ENCODE measurements at places on chromosomes 12 and 14.

DNA sequence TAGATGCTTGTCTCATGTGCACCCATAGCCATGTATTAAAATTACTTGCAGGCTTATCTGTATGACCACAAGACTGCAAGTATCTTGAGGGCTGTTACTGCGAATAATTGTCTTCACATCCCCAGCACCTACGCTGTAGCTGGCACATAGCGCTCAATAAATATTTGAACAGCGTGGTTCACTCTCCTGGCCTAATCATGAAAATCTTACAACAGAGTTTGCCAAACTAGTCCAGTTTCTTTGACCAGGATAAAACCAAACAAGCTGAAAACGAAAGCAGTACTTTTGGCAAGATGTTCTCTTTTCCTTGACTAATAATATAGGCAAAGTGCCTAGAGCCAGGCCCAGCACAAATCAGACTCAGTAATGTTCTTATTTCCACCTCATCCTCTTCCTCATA is 106.7 kb downstream of the RPS29 start:
- no peak for DNase-seq

DNA sequence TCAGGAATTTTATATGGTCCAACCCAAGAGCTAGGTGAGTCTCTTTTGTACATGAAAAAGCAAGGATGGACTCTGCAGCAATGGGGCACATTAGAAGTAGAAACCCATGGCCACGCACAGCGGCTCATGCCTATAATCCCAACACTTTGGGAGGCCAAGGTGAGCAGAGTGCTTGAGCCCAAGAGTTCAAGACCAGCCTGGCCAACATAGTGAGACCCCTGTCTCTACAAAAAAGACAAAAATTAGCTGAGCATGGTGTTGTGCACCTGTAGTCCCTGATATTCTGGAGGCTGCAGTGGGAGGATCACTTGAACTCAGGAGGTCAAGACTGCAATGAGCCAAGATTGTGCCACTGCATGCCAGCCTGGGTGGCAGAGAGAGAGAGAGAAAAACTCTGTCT is 128.7 kb upstream of the PLEKHA5 start:
- no peak for DNase-seq

- DNase-seq = peak; percentile 64
These were observed 152.3 kb upstream of the C14orf180 start for GRCh38 chr14:104427131-104427851.

DNA sequence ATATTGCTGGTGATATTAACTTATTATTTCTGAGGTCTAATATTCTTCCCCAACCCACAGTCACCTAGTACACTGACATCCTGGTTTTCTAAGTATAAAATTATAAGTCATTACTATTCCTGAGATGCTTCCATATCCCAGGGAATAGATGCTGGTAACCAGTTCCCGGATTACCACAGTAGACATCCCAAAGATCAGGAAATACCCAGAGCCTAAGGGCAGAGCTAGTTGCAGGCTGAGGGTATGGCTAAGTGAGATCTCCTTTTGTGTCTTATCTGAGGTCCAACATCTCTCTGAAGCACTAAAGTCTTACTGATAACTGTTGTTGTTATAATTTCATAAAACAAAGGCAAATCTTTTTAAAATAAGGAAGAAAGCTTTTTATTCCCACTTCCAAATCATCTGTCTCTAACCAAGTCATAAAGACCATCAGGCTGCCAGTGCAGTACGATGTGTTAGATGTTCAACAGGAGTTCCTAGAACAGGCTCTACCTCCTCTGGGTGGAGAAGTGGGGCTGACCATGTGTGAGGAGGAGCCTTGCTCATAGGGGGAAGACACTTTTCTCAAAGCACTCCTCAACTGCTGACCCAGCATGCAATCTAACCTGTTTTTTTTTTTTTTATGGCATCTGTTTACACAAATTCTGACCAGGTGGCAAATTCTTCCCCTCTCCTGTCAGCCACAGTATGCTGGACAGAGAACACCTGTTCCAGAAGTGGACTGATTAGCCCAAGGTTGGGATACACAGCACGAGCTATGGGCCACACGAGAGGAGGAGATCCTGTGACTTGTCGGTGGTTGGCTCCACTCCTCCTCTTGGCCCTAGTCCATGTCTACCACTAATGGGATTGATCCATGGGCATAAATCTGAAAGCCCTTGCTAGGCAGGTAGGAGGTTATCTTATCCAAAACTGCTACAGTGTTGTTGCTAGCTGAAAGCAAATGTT is 16.1 kb upstream of the GRIP1 start:
- DNase-seq = no peak

GRCh38 chr14:30596935-30597334 is 25.2 kb upstream of the SCFD1 start:
- DNase-seq = no peak

DNA sequence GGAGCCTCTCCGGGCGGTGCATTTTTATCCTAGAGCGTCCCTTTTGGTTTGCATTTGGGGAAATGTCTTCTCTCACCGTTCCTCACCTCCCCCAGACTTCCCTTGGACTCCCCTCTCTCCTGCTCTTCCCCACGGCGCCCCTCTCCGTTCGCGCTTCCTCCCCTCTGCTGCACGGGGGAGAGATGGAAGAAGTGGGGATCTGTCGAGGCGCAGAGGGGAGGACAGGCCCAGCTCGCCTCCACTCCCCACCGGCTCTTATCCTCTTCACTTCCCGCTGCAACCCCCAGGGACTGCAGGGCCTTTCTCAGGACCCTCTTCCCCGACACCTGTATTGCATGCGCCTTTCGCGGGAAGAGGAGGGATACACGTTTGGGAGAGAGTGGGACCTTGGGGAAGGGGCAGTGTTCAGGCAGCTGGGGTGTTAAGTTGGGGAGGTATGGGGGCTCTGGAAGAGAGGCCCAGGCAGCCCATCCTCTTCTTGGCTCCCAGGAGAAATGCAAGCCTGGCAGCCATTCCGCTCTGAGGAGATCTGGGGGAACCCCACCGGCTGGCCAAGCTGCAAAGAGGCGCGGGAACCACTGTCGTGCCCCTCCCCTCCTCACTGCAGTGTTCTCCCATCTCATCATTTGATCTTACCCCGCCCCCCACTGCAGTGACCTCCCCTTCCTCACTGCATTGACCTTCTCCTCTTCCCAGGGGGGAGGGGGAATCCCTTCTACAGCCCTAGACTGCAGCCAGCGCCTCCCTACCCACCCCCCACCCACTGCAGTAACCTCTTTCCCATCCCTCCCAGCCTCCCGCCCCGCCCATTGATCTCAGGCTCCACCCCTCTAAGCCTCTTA is 788 bp downstream of the ENO2 start:
- DNase-seq = no peak

DNA sequence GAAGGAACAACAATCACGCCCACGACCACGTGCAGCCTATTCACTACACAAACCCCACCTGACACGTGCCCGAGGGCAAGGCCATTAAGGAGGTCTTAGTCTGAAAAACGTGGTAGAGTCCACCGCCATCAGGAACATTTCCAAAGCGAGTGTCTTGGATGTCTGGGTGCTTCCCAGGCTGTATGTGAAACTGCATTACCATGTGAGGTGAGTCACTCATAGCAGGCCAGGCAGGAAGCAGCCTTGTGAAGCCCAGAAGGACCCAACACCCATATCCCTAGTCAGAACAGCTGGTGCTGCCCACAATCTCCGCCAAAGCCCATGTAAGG is 3.3 kb upstream of the KRT79 start:
- DNase-seq = no peak

GRCh38 chr12:109767991-109768900 is 54.6 kb downstream of the FAM222A start:
- DNase-seq = peak; percentile 66

- DNase-seq = peak; percentile 94
These were observed at the start of gene LRIG3 for GRCh38 chr12:58920102-58920960. Gene LRIG3, minus strand, starts transcription at chr12:58920504. Its CDS starts 269 bp downstream, at chr12:58920235.

- no peak for DNase-seq
These were observed 72.9 kb downstream of the DENND5B start for GRCh38 chr12:31517994-31518393.

- peak; percentile 61 for DNase-seq
These were observed 57.4 kb downstream of the FAM222A start for GRCh38 chr12:109770861-109771670.

- DNase-seq = no peak
These were observed 202.3 kb downstream of the KITLG start for GRCh38 chr12:88377973-88378372.

DNA sequence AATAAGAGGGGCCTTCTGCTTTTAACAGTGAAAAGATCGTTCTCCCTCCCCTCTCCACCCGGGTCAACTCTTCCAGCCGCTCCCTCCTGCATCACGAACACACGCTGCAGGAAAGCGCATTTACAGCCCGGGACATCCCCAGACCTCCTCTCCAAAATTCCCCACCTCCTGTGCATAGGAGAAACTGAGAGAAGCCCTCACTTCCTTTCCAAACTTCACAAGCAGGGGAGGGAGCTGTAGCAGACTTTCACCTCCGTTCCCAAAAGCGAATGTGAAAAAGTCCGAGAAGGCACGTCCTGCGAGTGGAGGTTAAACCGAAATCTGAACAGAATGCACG is 513 bp downstream of the BCAT1 start:
- no peak for DNase-seq

- no peak for DNase-seq
These were observed 42.9 kb downstream of the BRAP start for GRCh38 chr12:111642681-111643426.

GRCh38 chr14:72625689-72626088 is 268.2 kb downstream of the DPF3 start:
- DNase-seq = no peak

DNA sequence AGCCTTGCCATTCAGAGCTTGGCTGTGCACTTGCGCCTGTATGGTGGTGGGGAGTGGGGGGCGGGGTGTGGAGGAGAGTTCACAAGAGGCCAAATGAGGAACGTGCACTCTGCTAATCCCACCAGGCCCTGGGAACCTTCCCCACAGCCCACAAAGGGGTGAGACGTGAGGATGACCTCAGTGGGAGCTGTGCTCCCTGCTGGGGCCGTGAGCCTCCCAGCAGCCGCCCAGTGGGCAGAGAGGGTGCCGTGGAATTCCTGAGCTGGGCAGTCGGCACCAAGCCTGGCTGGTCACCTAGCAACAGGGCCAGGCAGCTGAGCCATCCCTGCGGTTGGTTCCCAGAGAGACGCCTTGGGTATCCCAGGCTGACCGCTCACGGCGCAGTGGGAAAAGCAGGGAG is 53.7 kb downstream of the CCNK start:
- no peak for DNase-seq
